Common myeloid progenitor, CD34-positive (primary cell): ENCODE measurements at places on chromosomes 7 and 10.
A peak's percentile ranks its signal among the peaks of the same experiment; 100 is the strongest.

- DNase-seq, result no peak
Observed at GRCh38 chr10:131736321-131736980, 164.4 kb upstream of the PPP2R2D start.

DNA sequence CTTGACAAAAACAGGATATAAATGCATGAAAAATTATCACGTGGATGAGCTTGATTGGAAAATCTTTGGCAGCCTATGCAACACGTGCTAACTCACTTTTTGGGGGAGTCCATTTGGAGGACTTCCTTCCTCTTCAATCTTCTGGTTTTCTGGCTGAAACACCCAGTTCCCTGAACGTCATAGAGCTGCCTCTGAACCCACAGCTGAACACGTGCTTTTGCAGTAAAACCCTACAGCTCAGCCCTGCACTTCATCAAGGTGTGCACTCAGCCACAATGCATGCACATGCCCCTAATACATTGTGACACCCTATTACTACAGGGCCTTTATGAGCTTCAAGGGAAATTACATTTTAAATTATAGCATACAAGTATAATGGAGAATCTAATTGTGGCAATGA, 808.7 kb upstream of the AUTS2 start:
- DNase-seq, result no peak

DNA sequence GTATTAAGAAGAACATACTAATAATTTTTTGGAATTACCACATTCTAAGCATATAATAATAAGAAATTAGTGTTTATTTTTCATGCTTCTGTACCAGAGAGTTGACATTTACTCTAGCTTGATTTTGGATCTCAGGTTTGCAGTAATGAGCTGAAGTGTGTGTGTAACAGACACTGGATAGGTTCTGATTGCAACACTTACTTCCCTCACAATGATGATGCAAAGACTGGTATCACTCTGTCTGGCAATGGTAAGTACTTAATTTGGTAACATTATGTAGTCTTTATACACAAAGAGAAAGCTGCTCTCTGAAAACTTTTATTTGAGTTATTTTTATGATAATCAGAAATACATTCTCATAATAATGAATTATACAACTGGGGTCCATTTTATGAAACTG, 54.1 kb downstream of the SRI start:
- no peak for DNase-seq

DNA sequence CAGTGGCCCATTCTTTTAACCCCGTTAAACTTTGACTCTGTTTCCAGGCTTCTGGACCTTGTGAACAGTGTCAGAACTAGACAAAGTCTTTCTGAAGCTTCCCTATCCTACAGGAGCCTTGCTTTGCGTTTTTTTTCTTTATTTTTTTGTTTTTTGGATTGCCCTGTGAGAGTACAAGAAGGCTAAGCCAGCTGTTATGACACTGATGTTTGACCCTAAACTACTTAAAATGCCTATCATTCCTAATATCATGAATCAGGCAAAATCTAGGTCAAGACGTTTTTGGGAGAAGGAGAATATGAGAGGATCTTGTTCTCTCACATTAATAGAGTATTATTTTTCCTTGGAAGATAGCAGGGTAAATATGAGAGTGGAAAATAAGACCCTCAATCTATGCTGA, 79.8 kb downstream of the EPDR1 start:
- DNase-seq, result no peak

DNA sequence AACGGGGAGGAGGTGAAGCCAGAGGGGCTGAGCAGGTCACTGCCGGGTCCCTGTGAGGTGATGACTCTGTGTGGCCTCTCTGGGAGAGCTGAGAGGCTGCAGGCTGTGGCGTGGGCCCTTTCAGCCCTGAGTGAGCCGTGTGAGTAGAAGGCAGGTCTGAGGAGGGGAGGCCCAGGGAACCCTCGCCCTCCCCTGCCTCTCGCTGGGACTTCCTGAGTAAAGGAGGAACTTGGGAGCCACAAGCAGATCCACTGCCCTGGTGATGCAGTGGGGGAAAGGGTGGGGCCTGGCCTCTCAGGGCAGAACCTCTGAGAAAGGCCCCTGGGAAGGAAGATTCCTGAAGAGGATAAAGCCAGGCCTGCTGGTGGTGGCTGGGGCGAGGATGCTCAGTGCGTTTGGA, 22.8 kb downstream of the EEPD1 start:
- DNase-seq, result peak; percentile 67

DNA sequence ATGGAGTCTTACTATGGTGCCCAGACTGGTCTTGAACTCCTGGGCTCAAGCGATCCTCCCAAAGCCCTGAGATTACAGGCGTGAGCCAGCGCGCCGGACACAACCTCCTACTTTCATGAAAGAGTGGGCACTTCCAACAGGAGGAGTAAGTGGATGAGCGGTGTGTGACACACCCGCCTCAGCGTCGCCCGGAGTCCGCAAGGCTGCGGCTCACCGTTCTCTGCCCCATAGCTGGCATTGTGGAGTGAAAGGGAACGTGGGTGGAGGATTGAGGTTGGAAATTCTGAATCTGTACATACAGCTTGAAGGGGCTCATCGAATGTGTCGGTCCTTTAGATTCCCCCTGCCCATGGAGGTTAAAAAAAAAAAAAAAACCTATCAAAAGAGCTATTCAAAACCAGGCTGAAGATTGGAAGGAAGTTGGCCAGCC, 524 bp upstream of the PRXL2A start:
- peak; percentile 39 for DNase-seq

DNA sequence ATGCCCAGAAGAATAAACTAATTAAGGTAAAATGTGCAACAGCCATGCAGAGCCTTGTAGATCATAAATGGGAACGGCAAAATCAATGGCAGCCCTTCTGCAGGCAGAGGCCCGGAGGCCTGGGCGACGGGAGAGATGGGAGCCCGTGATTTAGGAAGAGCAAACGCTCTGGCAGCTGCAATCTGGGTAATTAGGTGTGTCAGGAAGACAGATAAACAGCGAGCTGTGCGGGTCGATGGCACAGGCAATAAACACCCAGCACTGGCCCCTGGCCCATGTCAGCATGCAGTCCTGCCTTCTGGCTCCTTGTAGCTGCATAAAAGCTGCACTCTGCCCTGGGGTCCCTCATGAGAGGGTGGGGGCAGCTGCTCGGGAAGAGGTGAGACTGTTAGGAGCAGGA, 78.0 kb downstream of the GOLGA7B start:
- no peak for DNase-seq

GRCh38 chr10:80462981-80463741, 9.1 kb downstream of the TSPAN14 start:
- DNase-seq, result peak; percentile 51
